ENCODE measurements at places on chromosomes 16 and 17. TPM values are rescaled to one million over a fixed set of nuclear protein-coding genes. Genes with fewer than 3 reads are reported as not detected.

DNA sequence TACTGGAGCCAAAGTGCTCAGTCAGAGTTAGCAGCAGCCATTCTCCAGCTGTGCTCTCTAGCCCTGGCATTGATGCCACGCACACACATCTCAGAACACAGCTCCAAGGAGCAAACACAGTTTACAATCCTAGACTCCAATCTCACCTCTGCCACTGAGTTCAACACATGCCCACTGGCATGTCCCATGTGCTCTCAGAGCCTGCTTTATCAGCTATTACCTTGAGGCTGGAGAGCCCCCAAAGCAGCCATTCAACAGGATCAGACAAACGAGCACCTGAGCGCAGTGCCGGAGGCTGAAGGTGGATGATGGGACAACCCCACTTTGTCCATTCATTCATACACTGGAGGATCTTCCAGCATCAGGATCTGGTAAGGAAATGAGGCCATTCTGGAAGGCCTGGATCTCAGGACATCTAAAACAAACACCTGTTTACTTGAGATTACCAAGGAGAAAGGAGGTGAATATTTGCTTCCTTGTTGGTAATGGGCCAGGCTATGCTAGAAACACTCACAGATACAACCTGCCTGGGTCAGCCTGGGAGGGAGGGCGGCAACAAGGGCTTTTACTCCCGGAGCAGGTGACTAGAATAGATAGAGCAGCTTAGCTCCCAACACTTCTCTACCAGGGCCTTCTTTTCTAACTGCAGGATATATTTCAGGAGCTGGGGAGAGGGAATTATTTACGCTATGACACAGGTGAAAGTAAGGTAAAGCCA, 25.4 kb downstream of the RANBP10 start:
- no peak for DNase-seq

SECTM1 gene
- total RNA-seq, result 18.3 TPM

DNA sequence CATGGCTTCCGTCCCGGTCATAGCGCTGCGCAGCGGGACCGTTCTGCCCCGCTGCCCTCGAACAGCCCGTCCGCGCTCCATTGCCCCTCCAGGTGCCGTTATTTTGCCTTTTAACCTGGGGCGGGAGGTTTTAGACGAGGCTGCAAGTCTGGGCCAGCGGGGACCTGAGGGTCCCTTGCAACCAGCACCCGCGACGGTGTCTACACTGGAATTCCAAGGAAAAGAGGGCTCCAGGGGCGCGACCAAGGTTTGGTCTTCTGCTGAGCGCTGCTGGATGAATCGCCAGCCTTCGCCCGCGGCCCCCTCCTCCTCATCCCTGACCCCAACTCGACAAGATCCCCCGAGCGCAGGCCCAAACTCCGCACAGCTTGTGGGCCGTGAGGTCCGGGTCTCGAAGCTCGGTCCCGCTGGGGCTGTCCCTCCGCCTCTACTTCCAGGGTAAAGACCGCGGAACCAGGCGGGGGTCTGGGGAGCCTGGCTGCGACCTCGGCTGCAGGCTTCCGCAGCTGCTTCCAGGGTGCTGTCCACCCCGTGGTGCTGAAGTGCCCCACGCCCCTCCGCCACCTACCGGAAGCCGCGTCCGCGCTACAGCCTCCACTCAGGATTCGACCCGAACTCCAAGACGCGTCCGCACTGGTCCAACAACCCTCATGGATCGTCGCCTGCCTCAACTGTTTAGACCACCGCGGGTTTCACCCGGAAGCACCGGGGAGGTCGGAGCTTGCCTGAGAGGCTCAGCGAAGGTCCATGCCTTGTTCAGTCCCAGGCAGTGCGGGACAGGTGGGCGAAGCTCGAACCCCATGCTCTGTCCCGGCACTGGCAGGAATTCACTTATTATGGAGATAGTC, 10.1 kb upstream of the CA4 start:
- peak; percentile 77 for DNase-seq

DNA sequence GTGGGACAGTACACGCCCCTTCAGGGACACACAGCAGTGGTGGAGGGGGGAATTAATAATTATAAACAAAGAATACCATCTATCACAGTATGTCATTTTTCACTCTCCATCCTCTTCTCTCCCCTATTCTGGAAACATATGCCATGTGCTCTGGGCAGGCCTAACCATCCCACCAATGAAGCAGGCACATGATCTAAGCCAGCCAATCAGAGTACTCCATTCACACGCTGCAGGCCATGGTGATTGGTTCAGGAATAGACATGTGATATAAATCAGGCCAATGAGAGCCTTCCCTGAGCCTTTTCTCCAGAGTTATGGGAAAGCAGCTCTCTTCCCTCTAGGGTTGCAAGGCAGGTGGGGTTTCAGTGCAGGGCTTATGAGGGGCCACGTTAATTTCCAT, 36.5 kb downstream of the GSG1L start:
- no peak for DNase-seq

GRCh38 chr17:1736348-1737281, 6.1 kb upstream of the SERPINF2 start:
- no peak for DNase-seq

DNA sequence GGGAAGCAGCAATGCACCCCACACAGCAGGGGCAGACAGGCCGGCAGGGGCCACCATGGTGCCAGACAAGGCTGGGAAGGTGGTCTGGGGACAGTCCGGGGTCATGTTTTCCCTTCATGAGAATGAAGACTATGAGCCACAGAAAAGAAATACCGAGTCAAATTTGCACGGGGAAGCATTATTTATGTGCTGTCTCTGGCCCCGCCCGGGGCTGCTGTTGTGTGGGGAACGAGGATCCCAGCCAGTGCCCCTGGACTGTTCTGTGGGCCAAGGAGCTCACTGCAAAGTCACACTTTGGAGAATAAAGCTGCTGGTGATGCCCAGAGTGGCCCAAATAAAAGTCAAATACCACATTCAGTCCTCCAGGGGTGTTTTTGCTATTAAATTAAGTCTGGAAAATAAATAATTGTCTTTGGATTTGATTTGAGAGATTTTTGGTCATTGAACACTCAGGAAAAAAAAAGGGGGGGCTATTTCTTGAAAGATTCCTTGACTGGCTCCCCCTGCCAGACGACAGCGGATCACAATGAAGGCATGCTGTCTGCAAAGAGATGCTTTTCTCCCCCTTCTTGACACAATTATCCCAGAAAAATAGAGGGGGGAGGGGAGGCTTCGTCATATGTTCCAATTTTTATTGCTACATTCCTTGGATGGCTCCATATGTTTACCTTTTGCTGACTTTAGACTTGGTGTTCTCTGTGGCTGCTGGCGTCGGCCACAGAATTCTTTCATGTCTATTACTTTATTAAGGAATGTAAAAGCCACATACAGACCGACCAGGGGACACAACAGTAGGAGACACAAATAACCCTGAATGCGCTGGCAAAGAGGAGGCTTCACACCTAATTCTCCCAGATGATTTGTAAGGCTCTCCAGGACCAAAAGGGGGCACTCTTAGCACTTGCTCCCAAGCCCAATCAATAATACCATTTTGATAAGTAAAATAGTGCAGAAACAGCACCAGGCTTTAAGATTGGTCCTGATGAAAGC, 27.1 kb upstream of the ANKFN1 start:
- DNase-seq, result no peak
